Lung microvascular endothelial cell (primary cell): ENCODE measurements at places on chromosomes 5 and 9. TPM values are rescaled to one million over a fixed set of nuclear protein-coding genes. Genes with fewer than 3 reads are reported as not detected.
A peak's percentile ranks its signal among the peaks of the same experiment; 100 is the strongest.

Gene CCL28
- total RNA-seq: 0.65 and 2.6 TPM in 2 replicates

Gene PCDHB4
- 0.20 and 0.22 TPM in 2 replicates for total RNA-seq

Gene N4BP3
- total RNA-seq: 18.3 and 23.8 TPM in 2 replicates

Gene GFPT2
- 0.79 and 1.1 TPM in 2 replicates for total RNA-seq

Gene RNF180
- total RNA-seq: 1.1 and 1.6 TPM in 2 replicates

Gene INSL6
- total RNA-seq: not detected in 2 replicates

- DNase-seq: no peak
Measured at GRCh38 chr9:95125652-95126051, 191.9 kb downstream of the FANCC start.

DNA sequence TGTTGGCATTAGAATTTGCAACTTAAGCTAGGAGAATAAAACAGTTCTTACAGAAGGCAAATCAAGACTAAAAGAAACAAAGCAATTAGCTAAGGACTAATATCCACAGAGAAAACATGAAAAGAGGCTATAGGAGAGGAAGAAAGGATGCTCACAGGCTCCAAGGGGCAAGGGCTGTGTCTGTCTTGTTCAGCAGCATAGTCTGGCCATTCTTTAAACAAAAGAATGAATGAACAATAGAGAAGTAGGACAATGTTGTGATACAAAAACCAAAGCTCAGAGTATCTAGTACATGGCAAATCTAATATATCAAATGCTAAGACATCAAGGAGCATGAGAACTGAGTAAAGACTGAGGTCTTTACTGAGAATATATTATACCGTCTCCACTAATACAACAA is 39.5 kb downstream of the PLPP1 start:
- DNase-seq: no peak

- DNase-seq: peak; percentile 88
Measured at GRCh38 chr5:61327760-61328753, 4.0 kb upstream of the ZSWIM6 start.

GRCh38 chr9:4579001-4579400 is 83.1 kb upstream of the PLPP6 start:
- no peak for DNase-seq

- no peak for DNase-seq
Measured at GRCh38 chr5:1011226-1011631, 2.6 kb downstream of the NKD2 start.

- peak; percentile 21 for DNase-seq
Measured at GRCh38 chr5:16812911-16813310, 123.2 kb downstream of the MYO10 start.

GRCh38 chr5:37839407-37840052 is at the start of gene GDNF:
Gene GDNF (minus strand): TSS chr5:37840041. CDS start chr5:37834796, 5,245 bp downstream.
- DNase-seq: peak; percentile 44

DNA sequence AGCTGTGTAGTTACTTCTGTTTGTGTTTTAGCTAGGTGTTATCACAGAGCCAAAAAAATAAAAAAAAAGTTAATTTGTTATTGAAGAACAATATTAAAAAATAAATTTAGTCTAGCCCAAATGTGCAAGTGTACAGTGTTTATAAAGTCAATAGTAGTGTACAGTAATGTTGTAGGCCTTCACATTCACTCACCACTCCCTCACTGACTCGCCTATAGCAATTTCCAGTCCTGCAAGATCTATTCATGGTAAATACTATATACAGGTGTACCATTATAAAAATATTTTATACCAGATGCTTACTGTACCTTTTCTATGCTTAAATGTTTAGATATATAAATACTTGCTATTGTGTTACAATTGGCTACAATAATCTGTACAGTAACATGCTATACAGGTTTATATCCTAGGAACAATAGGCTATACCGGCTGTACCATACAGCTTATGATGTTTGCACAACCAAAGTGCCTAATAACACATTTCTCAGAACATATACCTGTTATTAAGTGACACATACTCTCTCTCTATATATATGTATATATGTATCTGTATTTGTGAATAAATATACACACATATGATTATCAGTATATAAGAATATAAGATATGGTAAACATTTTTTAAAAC is 341.4 kb upstream of the EDIL3 start:
- DNase-seq: no peak

DNA sequence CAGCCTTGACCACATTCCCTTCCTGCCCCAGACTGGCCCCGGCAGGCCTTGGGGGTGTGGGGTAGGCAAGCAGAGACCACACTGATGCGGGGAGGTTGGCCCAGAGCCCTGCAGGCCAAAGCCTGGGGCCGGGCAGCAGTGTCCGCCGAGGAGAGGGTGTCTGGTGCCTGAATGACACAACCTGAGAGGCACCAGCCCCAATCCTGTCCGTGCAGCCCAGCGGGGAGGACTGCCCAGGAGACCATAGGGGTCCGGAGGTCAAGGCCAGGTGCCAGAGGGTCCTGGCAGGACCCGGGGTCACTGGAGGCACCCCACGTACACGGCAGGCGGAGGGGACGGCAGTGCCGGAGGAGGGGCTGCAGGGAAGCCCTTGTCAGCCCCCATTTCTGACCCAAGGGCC is 5.6 kb upstream of the PTGDS start:
- DNase-seq: no peak
